ENCODE measurements at places on chromosomes 13 and 19. TPM values are rescaled to one million over a fixed set of nuclear protein-coding genes. Genes with fewer than 3 reads are reported as not detected.

The SBK2 gene
- total RNA-seq, result 2.9 TPM

The CRLF1 gene
- total RNA-seq, result 1.5 TPM

The PLA2G4C gene
- 9.6 TPM for total RNA-seq

The ZNF497 gene
- 1.5 TPM for total RNA-seq

The ZNF726 gene
- total RNA-seq, result 0.77 TPM

The LRRC25 gene
- not detected for total RNA-seq

The LYPD3 gene
- total RNA-seq, result 0.58 TPM

The SIGLEC5 gene
- not detected for total RNA-seq

The ZNF714 gene
- 2.7 TPM for total RNA-seq

The S1PR5 gene
- total RNA-seq, result 2.7 TPM

The ERICH4 gene
- not detected for total RNA-seq

The PLPP2 gene
- total RNA-seq, result 104 TPM

The METTL21C gene
- total RNA-seq, result not detected

The RNF225 gene
- 0.13 TPM for total RNA-seq

The PLIN5 gene
- total RNA-seq, result 0.11 TPM

The RAD23A gene
- total RNA-seq, result 83.8 TPM

The SCEL gene
- 0.61 TPM for total RNA-seq

The RTBDN gene
- not detected for total RNA-seq

The OLFM2 gene
- 12.6 TPM for total RNA-seq

The UPK1A gene
- total RNA-seq, result 1.2 TPM

The LILRB3 gene
- 0.17 TPM for total RNA-seq

The IFI30 gene
- total RNA-seq, result 20.8 TPM

The SHISA7 gene
- not detected for total RNA-seq

The FLT3LG gene
- total RNA-seq, result 0.68 TPM

The SYT5 gene
- total RNA-seq, result 4.7 TPM

The ALOX5AP gene
- 2.4 TPM for total RNA-seq

The PRSS57 gene
- 0.09 TPM for total RNA-seq

The KCTD4 gene
- total RNA-seq, result not detected

The PVR gene
- 128 TPM for total RNA-seq

The NLRP11 gene
- total RNA-seq, result not detected

The TSSK6 gene
- total RNA-seq, result 2.0 TPM

The APC2 gene
- 2.5 TPM for total RNA-seq

The ACER1 gene
- not detected for total RNA-seq

The NAA16 gene
- 11.0 TPM for total RNA-seq

The CEBPA gene
- 7.6 TPM for total RNA-seq

The ZNF223 gene
- 2.5 TPM for total RNA-seq

The ARRDC5 gene
- total RNA-seq, result not detected

The PSG6 gene
- total RNA-seq, result 0.13 TPM

The CHAMP1 gene
- total RNA-seq, result 25.0 TPM

Data from A549 treated with DMSO at 1 μM for 4 hours (cell line).